ENCODE measurements at places on chromosomes 7 and 10. TPM values are rescaled to one million over a fixed set of nuclear protein-coding genes. Genes with fewer than 3 reads are reported as not detected.

FAM221A gene
- total RNA-seq, result 0.73 TPM

HYAL4 gene
- not detected for total RNA-seq

TRUB1 gene
- 25.0 TPM for total RNA-seq

OR2A12 gene
- not detected for total RNA-seq

FAM25G gene
- total RNA-seq, result not detected

SFXN3 gene
- 121 TPM for total RNA-seq

CAV2 gene
- 113 TPM for total RNA-seq

ZDHHC6 gene
- 18.0 TPM for total RNA-seq

LIPJ gene
- total RNA-seq, result not detected

Data from hair follicle dermal papilla cell (primary cell).